ENCODE measurements at places on chromosomes 13 and 19.
A peak's percentile ranks its signal among the peaks of the same experiment; 100 is the strongest.

- no peak for DNase-seq
These were observed 36.8 kb downstream of the UFM1 start for GRCh38 chr13:38386421-38386820.

GRCh38 chr19:23160766-23161165, 43.9 kb downstream of the ZNF730 start:
- no peak for DNase-seq

GRCh38 chr13:98706446-98707110, 45.9 kb downstream of the SLC15A1 start:
- DNase-seq, result no peak

GRCh38 chr19:17281391-17282304, at the start of gene ANKLE1:
Gene ANKLE1 (plus strand): TSS chr19:17281901. CDS start chr19:17281921, 20 bp downstream.
- no peak for DNase-seq

DNA sequence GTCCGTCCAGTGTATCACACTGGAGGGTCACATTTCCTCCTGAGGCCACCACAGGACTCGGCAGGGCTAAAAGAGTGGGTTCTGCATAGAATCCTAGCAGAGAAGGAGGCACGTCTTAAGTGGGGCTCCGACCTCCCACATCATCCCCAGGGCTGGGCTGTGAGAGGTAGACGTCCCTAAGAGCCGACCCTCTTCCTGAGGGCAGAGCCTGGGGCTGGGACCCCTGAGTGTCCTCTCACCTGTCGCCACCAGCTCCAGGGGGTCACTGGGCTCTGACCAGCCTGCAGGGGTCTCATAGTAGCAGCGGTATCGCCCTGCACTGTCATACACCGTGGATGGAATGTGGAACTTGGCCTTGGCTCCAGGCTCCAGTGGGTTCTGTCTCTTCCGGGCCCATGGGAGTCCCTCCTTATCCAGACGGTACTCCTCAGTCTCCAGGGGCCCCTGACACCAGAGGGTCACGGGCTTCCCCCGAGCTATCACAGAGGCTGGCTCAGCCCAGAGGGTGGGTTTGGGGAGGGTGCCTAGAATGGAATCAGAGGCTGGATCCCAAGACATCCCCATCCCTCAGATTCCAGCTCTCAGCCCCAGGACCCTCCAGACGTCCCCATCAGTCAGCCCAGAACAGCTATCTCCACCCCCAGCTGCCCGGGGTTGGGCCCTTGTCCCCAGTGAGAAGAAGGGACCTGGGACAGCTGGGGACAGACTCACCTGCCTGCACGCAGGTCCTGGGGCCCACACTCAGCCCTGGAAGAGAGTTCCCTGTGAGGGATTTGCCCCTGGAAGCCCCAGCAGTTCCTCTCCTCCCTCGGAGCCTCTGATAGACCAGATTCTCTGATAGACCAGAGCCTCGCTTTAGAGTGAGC, 590 bp downstream of the LILRB5 start:
- no peak for DNase-seq

- DNase-seq, result no peak
These were observed 1.1 kb downstream of the ARL11 start for GRCh38 chr13:49629196-49629938.

DNA sequence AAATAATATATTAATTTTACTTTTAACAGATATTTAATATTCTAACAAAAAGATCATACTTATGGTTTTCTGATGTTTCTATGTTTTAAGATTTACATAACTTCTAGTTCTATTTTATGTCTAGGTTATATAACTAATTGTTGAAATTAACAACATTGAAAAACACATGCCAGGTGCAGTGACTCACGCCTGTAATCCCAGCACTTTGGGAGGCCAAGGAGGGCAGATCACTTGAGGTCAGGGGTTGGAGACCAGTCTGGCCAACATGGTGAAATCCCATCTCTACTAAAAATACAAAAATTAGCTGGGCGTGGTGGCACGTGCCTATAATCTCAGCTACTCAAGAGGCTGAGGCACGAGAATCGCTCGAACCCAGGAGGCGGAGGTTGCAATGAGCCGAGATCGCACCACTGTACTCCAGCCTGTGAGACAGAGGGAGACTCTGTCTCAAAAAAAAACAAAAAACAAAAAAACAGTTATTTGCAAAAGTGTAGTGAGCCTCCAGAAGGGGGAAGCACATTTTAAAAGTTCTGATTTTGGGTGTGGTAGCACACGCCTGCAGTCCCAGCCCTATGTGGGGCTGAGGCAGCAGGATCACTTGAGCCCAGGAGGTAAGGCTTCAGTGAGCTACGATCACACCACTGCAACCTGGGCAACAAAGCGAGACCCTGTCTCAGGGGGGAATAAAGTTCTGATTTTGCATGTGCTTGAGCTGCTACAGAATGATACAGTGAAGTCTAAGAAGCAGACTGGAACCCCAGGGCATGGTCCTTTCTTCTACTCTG, 18.7 kb downstream of the MIPEP start:
- no peak for DNase-seq

GRCh38 chr19:10418235-10418484, 2.2 kb upstream of the PDE4A start:
- DNase-seq, result no peak

DNA sequence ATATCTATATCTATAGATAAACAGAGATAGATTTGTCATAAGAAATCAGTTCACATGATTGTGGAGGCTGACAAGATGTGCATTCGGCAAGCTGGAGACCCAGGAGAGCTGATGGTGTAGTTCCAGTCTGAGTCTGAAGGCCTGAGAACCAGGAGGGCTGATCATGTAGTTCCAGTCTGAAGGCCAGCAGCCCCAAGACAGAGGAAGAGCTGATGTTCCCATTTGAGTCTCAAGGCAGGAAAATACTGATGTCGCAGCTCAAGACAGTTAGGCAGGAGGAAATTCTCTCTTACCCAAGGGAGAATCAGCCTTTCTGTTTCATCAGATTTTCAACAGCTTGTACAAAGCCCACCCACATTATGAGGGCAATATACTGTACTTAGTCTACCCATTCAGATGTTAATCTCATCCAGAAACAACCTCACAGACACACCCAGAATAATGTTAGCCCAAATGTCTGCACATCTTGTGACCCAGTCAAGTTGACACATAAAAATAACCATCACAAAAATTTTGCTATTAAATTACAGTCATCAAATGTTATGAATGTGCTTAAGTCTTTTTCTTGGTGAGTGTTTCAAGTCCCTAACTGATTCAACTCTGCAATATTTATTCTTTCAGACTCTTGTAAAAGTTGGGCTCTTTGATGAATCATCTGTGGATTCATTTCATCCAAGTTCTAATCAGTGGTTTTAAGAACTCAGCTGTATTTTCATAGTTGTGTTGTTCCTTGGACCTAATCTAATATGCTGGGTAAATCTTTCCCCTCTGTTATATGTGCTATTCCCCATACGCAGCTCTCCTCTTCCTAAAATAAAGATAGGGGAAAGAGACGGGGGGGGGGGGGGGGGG, 22.7 kb upstream of the LRCH1 start:
- DNase-seq, result peak; percentile 3

DNA sequence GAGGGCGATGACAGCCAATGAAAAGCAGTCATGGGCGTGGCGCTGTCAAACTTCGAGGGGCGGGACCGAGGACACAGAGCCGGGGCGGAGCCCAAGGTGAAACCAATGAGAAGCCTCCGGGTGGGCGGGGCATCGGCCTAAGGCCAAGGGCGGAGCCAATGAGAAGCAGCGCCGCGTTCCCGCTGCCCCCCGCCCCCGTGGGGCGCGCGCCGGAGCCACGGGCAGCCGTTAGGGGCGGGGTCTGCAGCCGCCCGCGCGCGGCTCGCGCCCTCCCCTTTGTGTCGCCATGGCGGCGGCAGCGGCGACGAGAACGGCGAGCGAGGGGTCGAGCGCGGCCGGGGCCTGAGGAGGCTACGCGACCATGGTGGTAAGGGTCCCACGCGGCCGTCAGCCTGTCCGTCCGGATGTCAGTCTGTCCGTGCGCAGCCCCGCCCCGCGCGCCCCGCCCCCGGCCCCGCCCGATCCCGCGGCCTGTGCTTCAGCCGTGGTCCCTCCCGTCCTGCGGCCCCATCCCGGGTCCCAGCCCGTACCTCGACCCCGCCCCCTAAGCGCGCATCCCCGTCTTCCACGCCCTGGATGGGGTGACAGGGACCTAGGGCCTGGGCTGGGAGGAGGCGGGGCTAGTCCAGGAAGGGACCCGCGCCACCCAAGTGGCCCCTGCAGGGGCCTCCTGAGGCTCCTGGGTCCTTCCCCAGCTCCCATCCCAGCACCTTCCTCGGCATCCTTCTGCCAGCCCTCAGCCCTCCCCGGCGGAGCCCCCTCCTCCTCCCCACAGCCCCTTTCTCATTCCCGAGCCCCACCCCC, at the start of gene ARHGAP33:
ARHGAP33 (plus strand) TSS at position 267 of the 804 bp plus-strand sequence; CDS start at position 362, 95 bp downstream.
- DNase-seq, result peak; percentile 97

- no peak for DNase-seq
These were observed 10.1 kb upstream of the TIMM44 start for GRCh38 chr19:7953576-7953975.

DNA sequence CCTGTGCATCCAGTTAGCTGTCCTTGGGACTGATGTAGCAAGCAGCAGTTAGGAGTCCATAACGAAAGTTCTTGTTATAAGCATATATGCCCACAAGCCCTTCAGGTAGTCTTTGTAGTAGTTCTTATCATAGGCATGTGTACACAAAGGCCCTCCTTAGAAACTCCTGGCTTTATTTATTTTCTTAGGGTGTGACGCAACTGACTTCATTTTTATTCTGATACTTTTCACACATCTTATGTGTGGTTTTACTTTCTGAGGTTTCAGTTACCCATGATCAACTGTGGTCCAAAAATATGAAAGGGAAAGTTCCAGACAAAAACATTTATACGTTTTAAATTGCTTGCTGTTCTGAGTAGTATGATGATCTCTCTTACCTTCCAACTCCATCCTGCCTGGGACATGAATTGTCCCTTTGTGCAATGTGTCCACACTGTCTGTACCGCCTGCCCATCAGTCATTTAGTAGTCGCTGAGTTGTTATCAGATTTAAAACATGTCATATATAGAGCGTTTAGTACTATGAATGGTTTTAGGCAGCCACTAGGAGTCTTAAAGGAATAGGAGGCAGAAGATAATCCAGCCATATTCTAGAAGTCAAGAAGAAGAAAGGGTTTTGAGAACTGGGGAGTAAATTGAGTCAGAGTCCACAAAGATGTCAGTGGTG, 19.4 kb downstream of the GPC5 start:
- DNase-seq, result no peak

GRCh38 chr13:52043675-52044074, 19.2 kb downstream of the UTP14C start:
- DNase-seq, result no peak

DNA sequence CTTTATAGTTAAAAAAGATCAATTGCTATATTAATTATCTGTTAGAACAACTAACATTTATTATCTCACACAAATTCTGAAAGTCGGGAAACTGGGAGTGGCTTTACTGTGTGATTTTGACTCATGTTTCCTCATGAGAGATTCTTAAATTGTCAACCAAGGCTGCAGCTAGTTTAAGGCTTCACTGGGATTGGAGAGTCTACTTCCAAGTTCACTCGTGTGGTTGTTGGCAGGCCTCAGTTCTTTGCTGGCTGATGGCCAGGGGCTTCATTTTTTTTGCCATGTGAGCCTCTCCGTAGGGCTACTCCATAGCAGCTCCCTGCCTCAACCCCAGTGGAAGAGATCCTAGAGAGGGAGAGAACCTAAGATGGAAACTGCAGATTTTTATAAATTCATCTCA, 24.5 kb upstream of the LPAR6 start:
- no peak for DNase-seq

- no peak for DNase-seq
These were observed 61.2 kb downstream of the ZAR1L start for GRCh38 chr13:32253911-32254399.

- DNase-seq, result no peak
These were observed 3.2 kb downstream of the MAP2K2 start for GRCh38 chr19:4120559-4121272.

DNA sequence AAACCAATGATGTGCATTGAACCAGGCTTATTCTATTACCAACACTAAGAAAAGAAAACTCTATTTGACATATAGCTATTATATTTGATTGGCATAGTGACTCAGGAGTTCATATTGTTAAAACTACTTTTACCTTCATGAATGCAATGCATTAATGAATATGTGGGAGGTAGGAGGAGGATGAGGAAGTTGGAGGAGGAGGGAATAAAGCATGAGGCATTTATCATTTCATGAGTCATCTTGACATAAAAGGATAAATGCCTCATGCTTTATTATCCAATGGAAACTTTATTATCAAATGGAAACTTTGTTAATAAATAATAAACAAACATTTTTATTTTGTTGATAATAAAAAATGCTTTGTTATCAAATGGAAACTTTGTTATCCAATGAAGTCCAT, 116.5 kb downstream of the SPRY2 start:
- no peak for DNase-seq

DNA sequence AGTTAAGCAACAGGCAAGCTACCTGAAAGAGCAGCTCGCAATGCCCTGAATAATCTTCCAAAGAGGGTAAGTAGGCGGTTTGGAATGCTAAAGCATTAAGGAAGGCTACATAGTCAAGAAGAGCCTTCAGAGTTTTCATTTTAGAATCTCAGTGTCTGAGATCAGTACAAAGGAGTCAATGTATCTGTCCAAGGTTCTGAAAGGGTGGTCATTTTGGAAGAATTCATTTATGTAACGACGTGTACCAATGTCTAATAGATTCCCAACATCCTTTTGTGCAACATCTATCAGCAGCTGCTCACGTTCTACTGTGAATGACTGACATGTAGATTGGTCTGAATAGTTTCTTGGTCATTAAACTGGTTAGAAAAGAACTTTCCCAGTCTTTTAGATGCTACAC, 15.2 kb downstream of the ZNF665 start:
- DNase-seq, result no peak

GRCh38 chr13:41562083-41562482, 104.7 kb downstream of the RGCC start:
- peak; percentile 16 for DNase-seq

GRCh38 chr13:30819136-30819888, 84.0 kb downstream of the ALOX5AP start:
- no peak for DNase-seq

All from amniotic stem cell (primary cell).